ENCODE measurements at places on chromosomes 1 and 21. TPM values are rescaled to one million over a fixed set of nuclear protein-coding genes. Genes with fewer than 3 reads are reported as not detected.

GRCh38 chr1:56755911-56756310 lies 63.3 kb downstream of the FYB2 start:
- DNase-seq = no peak

- DNase-seq = peak; percentile 94
Observed at GRCh38 chr1:21783679-21784603, 992 bp upstream of the USP48 start.

DNA sequence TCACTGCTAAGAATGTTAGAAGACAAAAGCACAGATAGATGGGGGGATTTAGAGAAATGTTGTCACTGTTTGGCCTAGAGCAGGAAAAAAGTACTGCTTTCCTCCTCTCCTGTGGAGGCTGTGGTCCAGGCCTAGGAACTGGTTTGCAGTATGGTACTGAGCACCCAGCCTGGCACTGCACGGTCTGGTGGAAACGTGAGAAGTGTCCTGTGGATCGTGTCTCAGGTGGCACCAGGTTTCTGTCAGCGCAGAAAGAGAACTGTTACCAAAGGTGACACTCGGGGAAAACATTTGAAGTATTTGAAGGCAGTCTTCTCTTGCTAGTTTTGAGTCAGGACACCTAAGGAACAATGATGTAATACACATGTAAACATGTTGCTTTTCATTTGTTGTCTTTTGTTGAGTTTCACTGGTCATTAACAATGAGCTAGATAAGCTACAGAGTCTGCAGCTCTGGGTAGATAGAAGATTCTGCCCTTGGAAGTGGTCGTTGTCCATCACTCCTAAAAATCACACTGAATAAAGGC lies 63.0 kb downstream of the B3GALNT2 start:
- no peak for DNase-seq

- no peak for DNase-seq
Observed at GRCh38 chr1:19122668-19123067, 87.4 kb downstream of the UBR4 start.

- no peak for DNase-seq
Observed at GRCh38 chr1:211343607-211344006, 17.0 kb downstream of the TRAF5 start.

- no peak for DNase-seq
Observed at GRCh38 chr1:41498804-41499203, 14.3 kb upstream of the EDN2 start.

GRCh38 chr1:199168888-199169585 lies 530.2 kb downstream of the PTPRC start:
- no peak for DNase-seq

DNA sequence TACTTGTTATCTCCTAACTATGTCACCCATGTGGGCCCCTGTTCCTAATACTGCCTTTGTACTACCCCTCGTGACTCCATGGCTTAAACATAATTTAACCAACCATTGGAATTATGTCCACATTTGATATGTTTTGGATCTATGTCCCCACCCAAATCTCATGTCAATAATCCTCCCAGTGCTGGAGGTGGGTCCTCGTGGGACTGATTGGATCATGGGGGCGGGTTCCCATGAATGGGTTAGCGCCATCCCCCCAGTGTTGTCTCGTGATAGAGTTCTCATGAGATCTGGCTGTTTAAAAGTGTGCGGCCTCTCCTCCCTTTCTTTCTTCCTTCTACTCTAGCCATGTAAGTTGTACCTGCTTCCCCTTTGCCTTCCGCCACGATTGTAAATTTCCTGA lies 9.8 kb downstream of the CBR1 start:
- no peak for DNase-seq

DNA sequence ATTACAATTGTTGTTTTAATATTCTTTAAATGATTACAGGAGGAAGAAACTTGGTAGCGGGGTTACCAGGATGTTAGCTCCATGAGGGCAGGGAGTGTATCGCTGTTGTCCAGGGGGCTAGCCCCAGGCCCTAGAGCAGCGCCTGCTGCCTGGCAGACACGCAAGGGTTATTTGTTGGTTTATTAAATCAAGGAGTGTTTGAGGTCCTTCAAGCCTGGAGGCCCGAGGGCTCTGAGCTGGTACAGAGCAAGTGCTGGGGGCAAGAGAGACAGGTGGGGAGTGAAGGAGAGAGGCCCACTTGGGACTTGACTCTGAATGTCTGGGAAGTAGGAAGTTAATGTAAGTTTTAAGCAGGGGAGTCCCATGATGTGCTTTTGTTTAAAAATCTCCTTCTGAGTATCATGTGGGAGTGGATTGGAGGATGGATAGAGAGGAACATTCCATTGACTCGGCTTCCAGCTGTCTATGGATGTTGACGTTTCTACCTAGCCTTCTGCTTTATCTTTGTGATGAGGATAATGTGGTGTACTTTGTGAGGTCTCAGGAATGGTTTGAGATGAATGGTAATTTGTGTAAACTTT lies 8.7 kb downstream of the ITSN1 start:
- no peak for DNase-seq

DNA sequence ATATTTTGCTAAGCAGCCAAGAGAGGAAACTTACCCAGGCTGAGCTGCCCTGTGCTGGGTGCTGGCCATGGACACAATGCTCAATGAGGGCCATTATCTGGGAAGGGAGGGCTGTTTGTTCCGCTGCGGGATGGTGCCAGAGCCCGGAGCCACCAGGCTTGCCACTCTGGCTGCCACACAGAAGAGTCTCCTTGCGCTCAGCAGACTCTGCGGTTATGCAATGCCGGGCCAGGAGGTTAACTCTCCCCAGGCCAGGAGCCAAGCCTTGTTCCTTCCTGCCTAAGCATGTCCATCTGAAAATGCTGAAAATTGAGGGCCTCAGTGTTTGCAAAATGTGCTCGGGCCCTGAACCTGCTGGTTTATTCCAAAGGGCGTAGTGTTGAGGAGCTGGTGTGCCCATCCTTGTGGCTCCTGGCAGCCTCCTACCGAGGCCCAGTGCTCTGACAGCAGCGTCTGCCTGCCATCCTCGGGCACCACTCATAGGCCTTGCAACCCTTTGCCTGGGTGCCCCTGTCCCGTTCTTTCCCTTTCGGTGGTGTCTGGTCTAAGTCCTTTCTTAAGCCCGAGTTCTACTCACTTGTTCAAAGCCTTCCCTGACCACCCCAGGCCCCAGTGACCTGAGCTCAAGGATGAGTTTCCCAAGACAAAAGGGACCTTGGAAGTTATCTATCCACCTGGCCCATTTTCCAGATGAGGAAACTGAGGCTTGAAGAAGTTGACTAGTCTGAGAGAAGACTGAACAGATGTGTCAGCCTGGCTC lies 133.8 kb upstream of the EDN2 start:
- DNase-seq = no peak

GRCh38 chr1:175376194-175376593 lies 183.6 kb upstream of the KIAA0040 start:
- peak; percentile 28 for DNase-seq

DNA sequence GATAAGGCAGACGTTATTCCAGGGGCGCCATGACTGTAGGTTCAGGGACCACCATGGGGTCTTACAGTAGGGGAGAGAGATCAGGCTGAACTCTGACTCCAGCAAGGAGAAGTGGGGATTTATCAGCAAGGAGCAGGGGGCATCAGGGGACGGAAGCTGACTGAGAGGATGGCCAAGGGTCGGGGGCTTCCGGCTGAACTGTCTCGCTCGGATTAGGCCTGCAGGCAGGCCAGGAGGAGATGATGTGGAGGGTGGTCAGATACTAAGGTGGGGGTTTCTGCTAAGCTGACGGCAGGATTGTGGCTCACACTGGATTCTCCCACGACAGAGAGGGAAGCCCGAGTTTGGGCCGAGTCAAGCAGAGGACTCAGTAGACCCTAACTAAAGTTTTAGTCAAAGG lies 186.9 kb upstream of the VAMP3 start:
- no peak for DNase-seq

DNA sequence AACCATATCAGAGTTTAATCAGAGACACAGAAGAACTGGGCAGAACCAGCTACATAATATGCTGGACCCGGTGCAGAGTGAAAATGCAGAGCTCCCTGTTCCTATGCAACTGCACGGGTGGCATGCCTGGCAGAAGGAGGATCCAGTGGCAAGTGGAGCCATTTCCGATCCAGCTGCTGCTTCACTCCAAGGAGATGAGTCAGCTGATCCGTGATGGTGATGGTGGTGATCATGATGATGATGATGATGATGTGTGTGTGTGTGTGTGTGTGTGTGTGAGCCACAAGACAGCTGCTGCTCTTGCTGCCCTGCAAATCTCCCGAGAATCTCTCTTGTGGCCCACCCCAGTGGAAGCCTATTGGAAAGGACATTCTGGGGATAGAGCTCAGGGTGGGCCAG lies 133.0 kb downstream of the URB2 start:
- DNase-seq = no peak

- DNase-seq = peak; percentile 16
Observed at GRCh38 chr1:204368996-204369726, 9.4 kb upstream of the PLEKHA6 start.

DNA sequence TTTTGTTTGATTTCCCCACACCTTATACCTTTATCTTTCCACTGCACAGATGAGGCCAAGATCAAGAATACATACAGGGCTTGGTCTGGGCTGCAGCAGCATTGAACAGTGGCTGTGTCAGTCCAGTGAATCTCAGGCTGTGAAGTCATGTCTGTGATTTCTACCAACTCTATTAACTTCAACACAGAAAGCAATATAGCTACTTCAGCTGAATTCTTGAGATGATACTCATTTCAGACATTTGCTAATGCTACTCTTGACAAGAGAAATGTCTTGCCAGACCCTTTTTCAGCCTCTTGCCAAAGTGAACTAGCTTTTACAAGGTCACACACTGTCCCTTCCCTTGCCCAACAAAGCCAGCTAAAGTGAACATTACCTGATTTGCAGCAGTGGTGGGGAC lies 25.1 kb upstream of the HSD3B1 start:
- DNase-seq = no peak

GRCh38 chr1:147640553-147641165 lies 29.7 kb downstream of the ACP6 start:
- peak; percentile 89 for DNase-seq

DNA sequence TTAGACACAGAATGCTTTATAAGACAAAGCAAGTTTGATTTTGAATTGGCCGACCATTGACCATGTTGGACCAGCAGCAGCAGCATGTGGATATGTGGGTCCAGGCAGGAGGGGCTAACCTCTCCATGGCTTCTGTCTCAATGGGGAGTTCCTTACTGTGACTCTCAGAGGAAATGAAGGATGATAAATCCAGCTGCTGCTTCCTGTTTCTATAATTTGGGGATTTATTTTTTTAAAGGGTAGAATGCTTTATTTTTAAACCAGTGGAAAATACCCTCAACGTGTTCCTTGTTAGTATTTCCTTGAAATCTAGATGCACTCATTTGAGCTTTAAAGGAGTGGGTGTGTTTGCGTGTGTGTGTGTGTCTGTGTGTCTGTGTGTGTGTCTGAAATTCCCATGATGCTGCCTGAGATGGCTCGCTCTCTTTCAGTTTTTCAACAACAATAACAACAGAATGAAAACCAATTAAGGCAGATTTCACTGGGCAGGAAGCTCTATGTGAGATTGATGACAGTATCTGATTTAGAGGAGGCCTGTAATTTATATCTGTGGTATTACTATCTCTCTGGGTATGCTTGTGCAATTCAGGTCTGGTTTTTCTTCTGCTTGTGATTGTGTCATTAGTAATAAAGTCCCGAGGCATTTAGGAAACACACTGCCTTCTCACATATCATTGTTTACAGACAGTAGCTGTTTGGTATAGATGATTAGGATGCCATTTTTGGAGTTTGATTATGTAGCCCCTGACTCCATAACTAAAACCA lies 86.1 kb upstream of the ZNF326 start:
- DNase-seq = no peak

DNA sequence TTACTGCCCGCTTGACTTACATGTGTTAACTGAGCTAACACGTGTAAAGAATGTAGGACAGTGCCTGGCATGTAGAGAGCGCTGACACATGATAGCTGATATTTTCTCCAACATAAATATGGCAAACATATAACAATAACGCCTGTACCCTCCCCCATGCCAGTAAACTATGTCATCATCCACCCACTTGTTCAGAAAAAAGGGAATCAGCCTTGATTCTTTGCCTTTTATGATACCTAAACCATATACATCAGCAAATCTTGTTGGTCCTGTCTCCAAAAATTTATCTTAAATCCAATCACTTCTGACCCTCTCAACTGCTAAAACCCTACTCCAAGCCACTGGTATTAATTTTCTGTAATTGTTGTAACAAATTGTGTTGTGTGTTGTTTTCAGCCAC lies 1.1 kb upstream of the ZNF692 start:
- no peak for DNase-seq

DNA sequence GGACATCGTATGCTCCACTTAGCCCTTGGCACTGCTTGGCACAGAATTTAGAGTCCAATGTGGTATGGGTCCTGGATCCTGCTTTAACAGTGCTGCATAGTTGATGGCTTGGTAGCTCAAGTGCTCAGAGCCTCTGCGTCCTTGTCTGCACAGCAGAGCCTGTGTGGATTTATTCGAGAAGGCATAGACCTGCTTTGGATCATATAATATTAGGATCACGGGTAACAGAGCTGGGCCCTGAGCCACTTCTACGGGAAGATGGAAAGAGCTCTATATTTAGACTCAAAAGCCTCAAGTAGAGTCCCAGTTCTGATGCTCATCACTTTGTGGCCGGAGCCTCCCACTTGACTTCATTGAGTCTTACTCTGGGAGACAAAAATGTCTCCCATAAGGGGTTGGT lies 164.4 kb upstream of the EDN2 start:
- no peak for DNase-seq

- DNase-seq = no peak
Observed at GRCh38 chr21:42200906-42201614, 17.9 kb upstream of the ABCG1 start.

GRCh38 chr1:215054266-215054665 lies 28.3 kb upstream of the KCNK2 start:
- DNase-seq = no peak

- DNase-seq = no peak
Observed at GRCh38 chr21:46483300-46484295, 24.9 kb downstream of the DIP2A start.

GRCh38 chr1:222382171-222382570 lies 165.7 kb downstream of the HHIPL2 start:
- no peak for DNase-seq

- no peak for DNase-seq
Observed at GRCh38 chr1:179325836-179326235, 32.2 kb downstream of the SOAT1 start.

DNA sequence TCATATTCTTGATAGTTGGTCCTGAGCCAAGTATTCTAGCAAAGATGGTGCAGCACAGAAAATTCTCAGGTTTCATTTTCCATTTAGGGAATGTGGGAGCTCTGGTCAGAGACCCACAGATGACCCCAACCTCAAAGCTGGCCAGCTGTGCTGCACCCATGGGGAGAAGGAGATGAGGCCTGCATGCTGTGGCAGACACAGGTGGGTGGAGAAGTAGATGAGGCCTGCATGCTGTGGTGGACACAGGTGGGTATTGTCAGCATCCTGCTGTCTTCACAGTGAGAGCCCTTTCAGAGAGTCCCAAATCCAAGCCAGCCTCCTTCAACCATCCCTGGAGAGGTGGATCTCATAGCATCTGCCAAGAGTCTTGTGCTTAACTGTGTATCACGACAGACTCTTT lies 77.7 kb downstream of the DSCAM start:
- no peak for DNase-seq

FAM131C gene
- 0.26 TPM for total RNA-seq

SWT1 gene
- total RNA-seq = 6.3 TPM

NEGR1 gene
- total RNA-seq = 2.1 TPM

OR2M4 gene
- not detected for total RNA-seq

CFAP141 gene
- not detected for total RNA-seq

NGF gene
- 0.14 TPM for total RNA-seq

PSMG1 gene
- 88.8 TPM for total RNA-seq

GPR61 gene
- total RNA-seq = 0.17 TPM

SOX13 gene
- total RNA-seq = 94.4 TPM

HTR6 gene
- 0.45 TPM for total RNA-seq

CCDC30 gene
- 0.87 TPM for total RNA-seq

Data from H7 (cell line).